ENCODE measurements at places on chromosomes 3 and 15.

DNA sequence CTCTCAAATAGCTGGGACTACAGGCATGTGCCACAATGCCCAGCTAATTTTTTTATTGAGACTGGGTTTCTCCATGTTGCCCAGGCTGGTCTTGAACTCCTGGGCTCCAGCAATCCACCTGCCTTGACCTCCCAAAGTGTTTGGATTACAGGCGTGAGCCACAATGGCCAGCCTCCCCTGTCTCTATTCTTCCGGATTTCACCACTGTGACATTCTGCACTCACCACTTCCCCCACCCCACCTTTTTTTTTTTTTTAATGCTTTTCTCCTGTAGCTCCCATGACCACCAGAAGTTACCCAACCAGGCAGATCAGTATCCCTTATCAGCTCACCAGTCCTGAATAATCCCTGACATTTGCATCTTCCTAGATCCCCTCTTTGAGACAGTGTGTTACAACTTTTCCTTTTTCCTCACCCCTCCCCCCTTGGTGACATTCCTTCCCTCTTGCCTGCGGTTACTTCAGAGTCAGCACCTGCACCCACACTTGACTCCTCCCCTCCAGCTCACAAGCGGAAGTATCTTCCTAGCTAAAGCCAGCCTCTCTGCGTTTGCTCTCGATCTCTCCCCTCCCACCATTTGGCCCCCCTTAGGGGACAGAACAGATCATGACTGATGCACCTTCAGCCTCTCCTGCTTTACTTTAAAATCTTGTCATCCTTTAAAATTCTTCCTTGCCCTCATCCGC is 13.5 kb upstream of the ZNF592 start:
- no peak for DNase-seq

DNA sequence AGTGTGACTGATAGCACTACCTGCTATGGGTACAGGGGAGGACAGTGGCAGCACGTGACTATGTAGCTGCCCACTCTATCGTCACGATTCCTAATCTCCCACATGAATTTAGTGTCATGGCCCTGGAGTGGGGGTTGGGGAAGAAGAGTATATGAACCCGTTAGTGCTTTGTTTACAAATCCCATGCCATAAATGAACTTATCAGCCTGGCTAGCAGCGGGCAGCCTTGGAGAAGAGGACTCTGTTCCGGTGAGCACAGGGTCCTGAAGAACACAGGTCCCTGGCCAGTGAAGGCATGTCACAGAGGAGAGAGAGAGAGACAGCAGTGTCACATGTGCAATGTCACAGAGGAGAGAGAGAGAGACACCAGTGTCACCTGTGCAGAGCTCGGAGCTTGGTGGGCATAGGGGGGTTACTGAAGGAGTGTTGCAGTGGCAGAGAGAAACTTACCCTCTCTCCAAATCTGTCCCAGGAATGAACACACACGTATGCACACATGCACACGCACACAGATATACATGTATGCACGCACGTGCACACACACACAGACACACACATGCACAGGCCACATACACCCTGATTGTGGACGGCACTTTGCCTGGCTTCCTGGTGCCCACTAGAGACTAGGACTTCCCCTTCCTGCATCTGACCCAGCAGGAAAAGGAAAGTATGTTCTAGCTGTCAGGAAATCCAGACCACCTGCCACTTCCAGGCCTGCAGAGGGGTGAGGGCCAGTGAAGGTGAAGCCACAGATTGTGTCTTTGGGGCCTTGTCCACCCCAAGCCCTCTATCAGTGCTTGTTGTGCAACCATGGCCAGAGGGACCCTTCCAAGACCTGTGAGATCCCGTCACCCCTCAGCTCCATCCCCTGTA is 26.3 kb downstream of the ITGA11 start:
- no peak for DNase-seq

DNA sequence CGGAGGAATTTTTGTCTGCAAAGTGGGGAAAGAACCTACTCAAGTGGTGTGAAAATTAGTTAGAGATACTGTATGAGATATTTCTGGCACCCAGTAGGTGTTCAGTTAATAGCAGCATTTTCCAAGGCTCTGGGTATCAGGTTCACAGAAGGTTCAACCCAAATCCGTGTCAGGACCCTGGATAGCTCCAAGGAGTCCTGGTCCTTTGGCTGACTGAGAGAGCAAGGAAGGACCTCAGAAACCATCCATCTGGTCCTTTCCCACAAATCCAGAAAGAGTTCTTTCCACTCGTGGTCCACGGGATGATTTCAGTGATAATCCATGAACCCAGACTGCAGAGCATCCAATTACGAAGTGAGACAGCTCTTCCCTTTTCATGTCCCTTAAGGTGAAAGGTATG is 51.4 kb downstream of the SLC6A11 start:
- no peak for DNase-seq

DNA sequence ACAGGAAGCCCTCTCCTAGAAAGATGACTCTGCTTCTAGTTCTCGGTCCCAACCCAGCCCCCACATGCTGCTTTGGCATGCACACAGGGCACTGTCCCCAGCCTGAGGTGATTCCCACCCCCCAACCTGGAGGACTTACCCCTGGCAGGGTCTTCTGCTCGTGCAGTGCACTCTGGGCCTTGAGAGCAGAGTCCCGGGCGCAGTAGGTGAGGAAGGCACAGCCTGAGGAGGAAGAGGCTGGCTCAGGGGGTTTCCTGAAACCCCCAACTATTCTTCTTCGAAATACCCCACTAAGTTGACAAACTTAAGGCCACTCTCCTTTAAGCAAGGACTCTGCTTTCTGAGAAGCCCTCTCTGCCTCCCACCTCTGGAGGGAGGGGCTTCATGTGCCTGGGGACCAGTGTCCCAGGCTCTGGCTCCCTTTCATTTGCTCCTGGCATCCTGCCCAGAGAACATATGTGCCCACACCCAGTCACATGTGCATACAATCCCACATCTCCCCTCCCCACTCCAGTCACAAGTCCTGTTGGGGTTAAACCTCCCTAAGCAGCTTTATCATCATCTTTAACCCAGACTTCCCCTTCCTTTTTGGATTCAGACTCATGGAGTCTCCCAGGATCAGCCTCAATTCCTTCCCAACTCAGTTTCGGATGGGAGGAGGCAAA is 4.1 kb downstream of the CELF6 start:
- DNase-seq, result peak; percentile 75

DNA sequence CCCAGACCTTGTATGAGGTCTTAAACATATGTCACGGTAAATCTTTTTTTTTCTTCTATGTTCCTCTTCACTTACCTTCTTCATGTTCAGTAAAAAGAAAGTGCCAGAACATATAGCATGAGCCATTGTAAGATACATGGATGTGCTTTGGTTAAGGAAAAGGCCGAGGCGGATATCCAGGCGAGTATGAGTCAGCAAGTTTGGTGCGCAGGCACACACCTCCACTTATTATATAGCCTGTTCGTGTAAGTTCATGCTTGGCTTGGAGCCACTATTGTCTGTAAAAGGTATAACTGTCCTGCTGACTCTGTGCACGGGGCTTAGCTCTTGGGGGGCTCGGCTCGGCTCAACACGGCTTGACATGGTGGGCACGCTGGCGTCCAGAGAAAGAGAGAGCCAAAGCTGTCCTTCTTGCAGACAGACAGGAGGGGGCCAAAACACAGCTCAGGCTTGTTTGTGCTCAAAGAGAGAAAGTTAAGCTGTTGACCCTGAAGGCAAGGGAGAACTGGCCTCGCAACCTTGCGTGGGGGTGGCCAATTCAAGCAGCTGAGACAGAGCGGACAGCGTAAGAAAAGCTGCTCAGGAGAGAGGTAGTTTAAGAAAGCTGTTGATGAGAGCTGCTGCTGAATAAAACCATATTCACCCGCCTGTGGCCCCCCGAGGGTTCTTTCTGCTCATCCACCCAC is 251.2 kb downstream of the SLC9A9 start:
- no peak for DNase-seq

All from NCI-H1105 (cell line).